ENCODE measurements at places on chromosomes 4 and X.

- no peak for DNase-seq
These were observed 276.1 kb downstream of the CFAP299 start for GRCh38 chr4:80611678-80611979.

- no peak for DNase-seq
These were observed 277.1 kb downstream of the KLHL13 start for GRCh38 chrX:117839544-117839943.

- no peak for DNase-seq
These were observed 2192.6 kb upstream of the AGA start for GRCh38 chr4:179634862-179635261.

DNA sequence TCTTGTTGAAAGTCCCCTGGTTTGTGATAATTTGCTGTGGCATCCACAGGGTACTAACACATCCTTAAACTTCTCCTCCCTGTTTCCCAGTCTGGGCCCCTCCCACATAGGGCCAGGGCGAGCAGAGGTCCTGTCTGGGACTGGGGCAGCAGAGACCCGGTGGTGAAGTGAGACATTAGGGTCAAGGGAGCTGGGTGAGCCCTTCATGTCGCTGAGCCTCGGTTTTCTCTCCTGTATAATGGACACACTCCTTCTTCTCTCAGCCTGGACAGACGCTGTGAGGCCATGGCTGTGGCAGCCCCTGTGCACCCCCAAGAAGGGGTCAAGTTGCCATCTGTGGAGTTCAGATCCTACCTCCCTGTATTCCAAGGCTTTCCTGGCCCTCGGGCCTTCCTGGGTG lies 33.0 kb upstream of the HMX1 start:
- DNase-seq = no peak

- no peak for DNase-seq
These were observed 21.9 kb upstream of the GPR78 start for GRCh38 chr4:8558080-8558960.

DNA sequence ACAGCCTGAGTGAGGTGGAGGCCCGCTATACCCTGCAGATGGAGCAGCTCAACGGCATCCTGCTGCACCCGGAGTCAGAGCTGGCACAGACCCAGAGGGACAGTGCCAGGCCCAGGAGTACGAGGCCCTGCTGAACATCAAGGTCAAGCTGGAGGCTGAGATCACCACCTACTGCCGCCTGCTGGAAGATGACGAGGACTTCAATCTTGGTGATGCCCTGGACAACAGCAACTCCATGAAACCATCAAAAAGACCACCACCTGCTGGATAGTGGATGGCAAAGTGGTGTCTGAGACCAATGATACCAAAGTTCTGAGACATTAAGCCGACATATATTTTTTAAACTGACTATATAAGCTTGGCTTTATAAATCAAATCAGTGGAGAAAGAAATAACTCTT lies 73.3 kb upstream of the HHIP start:
- no peak for DNase-seq

DNA sequence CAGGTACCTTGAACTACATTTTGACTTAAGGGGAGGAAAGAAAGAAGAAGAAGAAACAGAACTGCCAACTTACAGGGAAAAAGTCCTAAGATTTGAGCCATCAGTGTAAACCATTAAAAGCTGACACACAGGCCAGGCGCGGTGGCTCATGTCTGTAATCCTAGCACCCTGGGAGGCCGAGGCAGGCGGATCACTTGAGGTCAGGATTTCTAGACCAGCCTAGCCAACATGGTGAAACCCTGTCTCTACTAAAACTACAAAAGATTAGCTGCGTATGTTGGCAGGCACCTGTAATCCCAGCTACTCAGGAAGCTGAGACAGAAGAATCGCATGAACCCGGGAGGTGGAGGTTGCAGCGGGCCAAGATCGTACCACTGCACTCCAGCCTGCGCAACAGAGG lies 389.7 kb upstream of the FAM241A start:
- DNase-seq = no peak

DNA sequence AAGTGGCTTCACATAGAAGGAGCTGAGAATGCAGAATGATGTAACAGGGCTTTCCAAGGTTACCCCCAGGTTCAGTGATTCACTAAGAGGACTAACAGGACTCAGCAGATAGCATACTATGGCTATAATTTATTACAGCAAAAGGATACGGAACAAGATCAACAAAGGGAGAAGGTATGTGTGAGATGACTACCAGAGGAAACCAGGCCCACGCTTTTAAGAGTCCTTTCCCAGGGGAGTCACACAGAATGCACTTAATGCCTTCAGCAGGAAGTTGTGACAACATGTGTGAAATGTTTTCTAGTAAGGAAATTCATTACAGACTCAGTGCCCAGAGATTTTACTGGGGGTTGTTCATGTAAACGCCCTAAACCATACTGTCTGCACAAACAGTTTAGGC lies 373.6 kb upstream of the MAGEB2 start:
- no peak for DNase-seq

DNA sequence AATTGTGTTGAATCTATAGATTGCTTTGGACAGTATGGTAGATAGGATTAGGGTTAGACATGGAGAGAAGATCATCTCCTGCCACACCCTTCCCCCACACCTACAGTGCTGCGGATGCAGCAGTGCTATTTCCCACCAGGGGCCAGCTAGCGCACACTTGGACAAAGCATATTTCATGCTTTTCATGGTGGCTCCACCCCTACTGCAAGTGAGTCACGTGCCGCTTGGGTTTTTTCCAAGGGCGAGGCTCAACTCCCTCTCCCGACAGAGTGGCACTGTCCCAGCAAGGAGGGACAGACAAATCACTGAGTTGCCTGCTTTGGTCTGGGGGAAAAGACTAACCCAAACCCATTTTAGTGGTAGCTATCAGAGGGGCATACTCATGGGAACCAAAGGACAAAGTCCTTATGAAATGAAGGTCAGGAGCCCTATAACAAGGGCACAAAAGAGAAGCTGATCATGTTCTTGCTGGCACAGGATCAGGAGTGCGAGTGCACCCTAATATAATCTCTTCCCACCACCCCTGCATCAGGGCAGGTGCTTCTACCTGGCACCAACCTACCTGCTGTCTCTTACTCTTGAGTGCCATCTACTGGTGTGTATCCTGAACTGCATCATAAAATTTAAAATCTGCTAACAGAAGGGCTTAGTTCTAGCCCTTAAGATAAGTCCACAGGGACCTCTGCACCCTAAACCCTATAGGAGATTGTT lies 55.1 kb upstream of the PGAM4 start:
- DNase-seq = peak; percentile 50

GRCh38 chrX:113790987-113791386 lies 792.9 kb upstream of the HTR2C start:
- DNase-seq = no peak

- DNase-seq = no peak
These were observed 31.1 kb downstream of the CEP44 start for GRCh38 chr4:174314770-174315169.

DNA sequence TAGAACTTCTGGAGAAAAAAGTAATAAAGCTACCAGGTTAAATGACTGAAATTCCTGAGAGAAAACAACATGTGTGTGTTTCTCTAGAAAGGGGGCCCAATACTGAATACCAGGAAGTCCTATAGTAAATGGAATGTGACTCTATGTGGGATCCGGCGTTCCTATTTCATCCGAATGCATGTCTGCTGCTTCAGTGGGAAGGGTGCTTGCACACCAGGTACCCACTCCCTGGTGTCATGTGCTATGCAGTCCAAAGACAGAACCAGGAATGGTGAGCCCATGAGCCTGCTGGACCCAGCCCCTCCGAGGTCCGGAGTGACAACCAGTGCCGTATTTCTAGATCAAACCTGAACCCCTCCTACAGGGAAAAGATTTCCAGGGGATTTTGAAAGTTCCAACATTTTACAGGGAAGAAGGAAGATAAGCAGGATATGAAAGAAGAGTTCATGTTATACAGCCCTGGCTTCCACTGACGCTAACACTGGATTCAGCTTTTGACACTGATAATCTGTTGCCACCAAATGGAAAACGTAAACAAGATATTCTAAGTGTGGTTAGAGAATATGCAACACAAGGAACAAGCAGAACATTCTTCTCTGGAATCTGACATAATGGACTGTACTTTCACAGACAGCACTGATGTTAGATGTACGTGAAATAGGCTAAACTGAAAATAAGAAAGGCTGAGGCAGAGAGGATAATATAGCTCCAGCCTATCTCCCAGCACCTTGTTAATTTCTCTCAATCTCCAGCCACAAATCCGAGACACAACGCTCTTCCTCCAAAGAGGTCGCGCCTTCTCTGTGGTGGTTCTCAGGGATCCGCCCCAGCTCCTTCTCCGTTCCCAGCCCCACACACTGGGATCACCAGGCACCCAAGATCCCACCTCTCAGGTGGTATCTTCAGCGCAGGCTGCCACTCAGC lies 725 bp upstream of the CXCL1 start:
- DNase-seq = no peak

GRCh38 chrX:71128915-71129765 lies 10.7 kb downstream of the MED12 start:
- DNase-seq = peak; percentile 71

GRCh38 chr4:15197005-15197404 lies 194.7 kb downstream of the CPEB2 start:
- DNase-seq = no peak

- no peak for DNase-seq
These were observed 2.8 kb upstream of the SRP72 start for GRCh38 chr4:56464581-56464980.

DNA sequence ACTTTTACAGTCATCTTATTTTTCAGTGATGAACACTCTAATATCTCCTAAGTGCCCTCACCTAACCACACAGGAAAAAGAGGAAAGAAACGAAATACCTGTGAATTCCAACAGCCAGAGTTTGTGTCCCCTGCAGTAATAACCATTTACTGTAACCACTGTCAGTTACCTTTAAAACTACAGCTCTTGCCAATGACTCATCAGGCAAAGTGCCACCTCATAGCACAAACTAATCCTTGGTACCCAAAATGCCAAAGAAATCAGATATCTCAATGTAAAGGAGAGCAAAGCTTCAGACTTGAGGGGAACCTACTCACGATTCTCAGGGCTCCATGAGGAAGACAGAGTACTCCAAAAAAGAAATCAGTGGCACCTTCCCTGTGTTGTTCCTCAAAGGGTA lies 146.5 kb downstream of the NDST3 start:
- DNase-seq = no peak

DNA sequence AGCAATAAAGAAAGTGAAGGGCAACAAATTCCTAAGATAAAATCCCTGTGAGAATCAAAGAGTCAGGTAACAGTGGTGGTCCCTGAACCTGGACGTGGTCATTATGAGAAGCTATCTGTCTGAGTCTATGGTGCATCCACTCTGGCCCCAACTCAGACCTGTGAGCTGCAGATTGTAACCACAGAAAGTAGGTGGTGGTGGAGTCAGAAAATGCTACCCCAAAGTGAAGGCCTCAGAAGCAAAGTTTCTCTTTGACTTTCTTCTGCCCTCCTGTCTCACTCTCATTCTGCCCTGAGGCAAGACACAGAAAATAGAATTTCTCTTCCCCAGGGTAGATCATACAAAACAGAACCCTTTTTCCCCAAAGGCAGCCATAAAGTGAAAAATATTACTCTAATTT lies 84.1 kb upstream of the NEIL3 start:
- DNase-seq = no peak

Data from D341Med (cell line).